Uterine smooth muscle cell (primary cell): ENCODE measurements at places on chromosomes 16 and 17. TPM values are rescaled to one million over a fixed set of nuclear protein-coding genes. Genes with fewer than 3 reads are reported as not detected.

GRAPL gene
- total RNA-seq = not detected in 2 replicates

TMEM100 gene
- total RNA-seq = 0.12 and 1.4 TPM in 2 replicates

MARVELD3 gene
- total RNA-seq = not detected in 2 replicates

PRM1 gene
- total RNA-seq = not detected in 2 replicates

DNAH3 gene
- under 0.01 TPM in 2 replicates for total RNA-seq

SCNN1B gene
- total RNA-seq = not detected in 2 replicates
